ENCODE measurements at places on chromosomes 11 and 22.

GRCh38 chr11:20067665-20068064 is 92.6 kb downstream of the DBX1 start:
- no peak for DNase-seq

- DNase-seq = no peak
Measured at GRCh38 chr22:49566141-49566541, 261.5 kb downstream of the BRD1 start.

DNA sequence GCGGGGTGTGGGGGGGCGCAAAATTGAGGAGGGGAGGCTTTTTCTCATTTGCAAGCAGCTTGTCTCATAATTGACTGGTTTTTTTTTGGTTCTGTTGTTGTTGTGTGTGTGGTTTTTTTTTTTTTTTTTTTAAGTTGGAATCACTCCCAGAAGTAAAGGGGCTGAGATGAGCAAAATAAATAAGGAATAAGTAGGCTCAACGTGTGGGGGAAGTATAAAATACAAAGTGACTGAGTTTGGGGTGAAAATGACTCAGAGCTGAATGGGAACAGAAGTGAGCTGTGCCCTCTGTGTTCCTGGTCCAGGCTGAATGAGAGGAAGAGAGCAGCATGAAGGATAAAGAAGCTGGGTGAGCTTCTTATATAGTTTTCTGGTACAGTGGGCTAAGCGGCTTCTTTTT is 90.0 kb downstream of the GRIK4 start:
- no peak for DNase-seq

DNA sequence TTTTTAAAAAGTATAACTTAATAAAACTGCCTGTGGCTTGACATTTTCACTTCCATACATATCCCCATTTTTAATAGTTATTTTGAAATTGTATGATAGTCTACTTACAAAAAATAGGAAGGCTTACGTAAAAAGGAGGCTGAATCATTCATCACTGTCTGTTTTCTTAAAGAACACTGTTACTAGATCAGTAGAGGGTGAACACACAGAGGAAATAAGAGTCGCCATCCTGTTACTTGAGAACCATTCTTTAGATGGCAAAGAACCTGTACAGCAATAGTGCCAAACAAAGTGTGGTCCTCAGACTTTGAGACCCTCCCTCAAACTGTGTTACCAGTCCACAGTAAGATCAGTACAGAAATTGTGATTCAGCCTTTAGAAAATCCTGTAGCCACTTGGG is 180.7 kb downstream of the PGR start:
- no peak for DNase-seq

DNA sequence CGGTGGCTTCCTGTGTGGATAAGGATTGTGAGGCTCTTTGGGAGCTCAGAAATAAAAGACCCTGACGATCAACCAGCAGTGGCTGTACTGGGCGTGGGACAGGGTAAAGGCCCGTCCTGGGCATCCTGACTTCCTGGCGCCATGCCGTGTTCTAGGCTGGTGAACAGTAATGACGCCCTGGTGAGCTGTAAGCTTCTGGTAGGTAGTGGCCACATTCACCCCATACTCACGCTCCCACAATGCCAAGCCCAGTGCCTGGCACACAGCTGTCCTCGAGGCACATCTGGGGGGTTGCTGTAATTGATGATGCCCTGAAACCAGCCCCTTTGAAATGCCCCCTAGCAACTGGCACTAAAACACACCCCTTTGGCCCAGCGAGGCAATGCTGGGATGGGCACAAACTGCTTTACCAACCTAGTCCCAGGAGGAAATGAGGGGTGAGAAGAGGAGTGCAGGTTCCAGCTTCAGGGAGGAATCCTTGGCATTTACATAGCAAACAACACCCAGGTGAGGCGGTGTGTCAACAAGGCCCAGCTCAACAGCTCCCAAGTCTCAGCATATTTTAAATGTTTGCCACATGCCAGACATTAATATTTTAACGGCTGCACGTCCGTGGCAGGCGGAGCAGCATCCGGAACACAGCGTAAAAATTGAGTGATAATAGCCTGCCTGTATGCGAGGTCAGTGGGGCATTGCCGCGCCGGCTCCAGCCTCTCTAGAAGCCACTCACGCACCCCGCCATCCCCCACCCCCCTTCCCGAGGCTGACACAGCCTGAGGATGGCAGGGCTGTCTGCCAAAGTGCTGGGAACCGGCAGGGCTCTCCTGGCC is 79.3 kb downstream of the DSCAML1 start:
- no peak for DNase-seq

DNA sequence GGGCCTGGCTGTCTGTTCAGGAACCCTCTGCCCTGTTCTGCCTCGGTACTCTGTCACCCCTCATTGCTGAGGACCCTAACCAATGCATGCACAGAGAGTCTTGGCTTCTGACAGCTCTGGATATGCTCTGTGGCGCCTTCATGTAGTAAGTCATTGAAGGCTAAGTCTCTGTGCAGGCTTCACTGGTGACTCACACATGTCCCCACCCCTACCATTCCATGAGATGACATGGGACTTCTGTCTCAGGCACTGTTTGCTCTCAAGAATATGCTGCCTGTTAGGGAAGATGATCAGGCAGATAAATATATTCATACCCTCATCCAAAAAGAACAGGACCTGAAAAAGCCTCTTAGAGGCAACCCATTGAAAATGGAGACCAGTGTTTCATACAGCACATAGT is 43.6 kb upstream of the HORMAD2 start:
- DNase-seq = no peak

DNA sequence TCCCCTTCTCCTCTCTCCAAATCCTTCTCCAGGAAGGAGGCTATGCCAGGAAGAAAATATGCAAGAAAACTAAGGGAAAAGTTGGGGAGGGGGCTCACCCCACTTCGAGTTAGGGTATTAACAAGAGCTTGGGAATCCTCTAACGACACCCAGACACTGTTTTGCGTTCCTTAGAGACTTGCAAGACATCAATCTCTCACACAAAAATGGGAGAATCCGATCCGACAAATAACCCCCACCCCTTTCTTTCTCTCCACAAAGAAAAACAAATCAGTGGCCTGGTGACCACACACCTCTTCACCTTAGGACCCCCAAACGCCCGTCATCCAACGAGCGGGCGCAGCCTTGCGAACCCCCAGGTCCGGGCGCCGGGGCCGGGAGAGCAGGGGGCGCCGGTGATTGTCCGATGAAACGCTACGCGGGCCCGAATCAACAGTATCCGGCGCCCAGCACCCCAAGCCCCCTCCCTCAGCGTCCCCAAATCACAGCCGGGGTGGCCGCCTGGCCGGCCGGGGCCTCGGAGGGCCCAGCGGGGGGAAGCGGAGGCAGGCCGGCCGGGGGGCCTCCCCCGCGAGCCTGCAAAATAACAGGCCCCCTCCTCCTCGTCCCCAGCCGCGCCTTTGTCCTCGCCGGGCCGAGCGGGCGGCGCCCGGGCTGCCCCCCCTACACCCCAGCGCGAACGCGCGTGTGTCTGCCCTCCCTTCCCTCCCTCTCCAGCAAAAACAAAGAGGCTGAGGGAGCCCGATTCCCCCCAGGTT is 690 bp downstream of the CSNK1E start:
- peak; percentile 85 for DNase-seq

DNA sequence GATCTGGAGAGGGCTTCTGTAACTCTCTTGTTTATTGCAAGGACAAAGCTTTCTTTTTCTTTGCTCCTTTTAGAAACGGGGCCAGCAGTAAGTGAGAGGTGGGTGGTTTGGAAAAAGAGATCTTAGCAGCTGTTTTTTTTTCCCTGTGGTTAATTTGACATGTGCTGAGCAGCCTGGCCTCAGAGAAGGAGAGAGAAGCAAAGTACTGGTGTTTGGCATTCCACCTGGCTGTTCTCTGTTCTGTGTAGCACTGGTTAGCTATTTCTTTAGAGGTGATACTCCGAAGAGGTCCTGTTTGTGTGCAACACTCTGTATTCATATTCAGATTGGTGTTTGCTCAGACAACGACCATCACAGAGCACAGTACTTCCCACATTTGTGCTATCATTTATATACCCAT is 80.8 kb upstream of the SORL1-AS1 start:
- DNase-seq = no peak

DNA sequence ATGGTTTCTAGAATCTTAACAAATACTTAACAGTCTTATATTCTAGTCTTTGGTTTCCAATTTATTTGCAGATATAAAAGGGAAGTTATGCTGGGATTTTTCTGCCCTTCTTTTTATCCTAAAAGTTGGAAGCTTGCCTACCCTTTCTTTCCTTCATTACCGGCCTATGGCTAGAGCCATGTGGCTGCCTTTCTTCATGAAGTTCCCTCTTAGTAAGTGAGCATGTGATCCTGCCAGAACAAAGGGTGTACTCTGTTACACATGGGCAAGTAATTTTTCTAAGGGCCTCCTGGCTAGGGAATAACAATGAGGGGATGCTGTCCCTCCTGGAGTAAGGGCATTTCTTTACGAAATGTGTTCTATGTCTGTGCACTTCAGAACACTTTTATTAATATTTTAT is 252.1 kb upstream of the PITPNB start:
- DNase-seq = no peak

DNA sequence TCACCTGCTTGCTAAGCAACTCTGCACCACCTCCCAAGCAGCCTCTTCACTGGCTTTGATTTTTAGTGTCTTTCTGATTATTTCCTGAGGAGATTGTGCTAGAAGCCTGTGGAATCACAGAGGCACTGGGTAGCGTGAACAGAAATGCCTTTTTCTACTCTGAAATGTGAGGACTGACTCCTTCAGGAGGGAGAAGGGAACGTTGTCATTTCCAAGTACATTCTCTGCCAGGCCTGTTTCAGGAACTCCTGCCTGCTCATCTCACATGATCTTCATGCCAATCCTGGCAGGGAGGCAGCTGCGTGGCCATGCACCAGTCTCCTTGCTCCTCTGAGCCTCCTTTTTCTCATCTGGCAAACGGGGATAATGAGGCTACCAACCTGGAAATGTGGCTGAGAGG is 49.8 kb upstream of the PRDM11 start:
- DNase-seq = peak; percentile 9

DNA sequence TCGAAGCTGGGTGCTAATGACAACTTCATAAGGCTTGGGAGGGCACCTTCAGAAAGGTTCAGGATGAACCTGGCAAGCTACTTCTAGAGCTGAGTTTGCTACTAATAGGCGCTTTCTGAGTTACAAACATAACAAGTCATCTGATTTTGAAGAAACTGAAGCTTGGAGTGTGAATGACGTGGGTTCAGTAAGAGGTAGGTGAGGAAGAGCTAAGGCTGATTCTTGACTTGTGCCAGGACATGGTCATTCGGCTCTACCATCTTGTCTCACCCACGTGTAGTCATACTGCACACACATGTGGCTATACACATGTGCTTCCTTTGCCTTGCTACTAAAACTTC is 56.4 kb downstream of the SWAP70 start:
- DNase-seq = no peak

GRCh38 chr11:121105481-121106195 is 4.6 kb downstream of the TECTA start:
- no peak for DNase-seq

DNA sequence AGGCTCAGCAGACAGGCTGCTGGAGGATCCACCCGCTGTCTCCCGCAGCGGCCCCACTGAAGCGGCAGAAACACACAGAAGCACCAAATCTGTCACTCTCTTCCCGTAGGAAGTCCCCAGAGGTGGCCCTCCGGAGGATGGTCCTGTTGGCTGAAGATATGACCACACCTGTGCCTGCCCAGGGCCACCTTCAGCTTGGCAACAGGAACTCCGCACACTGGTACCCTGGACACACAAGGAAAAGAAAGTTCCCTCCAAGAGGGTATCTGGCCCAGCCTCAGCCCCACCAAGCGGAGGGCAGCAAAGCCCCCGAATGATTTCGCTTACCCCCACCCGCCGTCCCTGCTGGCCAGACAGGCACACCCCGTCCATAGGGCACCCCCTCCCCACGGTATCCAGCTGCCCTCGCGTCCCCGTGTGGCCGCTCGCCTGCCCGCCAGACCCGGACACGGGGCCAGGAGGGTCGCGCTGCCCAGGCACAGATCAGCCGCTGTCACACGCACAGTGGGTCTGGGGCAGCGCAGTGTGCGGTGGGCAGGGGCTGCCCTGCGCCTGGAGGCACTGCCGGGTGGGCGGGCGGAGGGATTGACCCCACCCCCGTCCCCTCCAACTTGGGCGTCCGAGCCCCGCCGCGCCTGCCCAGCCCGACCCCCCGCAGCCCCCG is 7.0 kb downstream of the RASSF7 start:
- no peak for DNase-seq

DNA sequence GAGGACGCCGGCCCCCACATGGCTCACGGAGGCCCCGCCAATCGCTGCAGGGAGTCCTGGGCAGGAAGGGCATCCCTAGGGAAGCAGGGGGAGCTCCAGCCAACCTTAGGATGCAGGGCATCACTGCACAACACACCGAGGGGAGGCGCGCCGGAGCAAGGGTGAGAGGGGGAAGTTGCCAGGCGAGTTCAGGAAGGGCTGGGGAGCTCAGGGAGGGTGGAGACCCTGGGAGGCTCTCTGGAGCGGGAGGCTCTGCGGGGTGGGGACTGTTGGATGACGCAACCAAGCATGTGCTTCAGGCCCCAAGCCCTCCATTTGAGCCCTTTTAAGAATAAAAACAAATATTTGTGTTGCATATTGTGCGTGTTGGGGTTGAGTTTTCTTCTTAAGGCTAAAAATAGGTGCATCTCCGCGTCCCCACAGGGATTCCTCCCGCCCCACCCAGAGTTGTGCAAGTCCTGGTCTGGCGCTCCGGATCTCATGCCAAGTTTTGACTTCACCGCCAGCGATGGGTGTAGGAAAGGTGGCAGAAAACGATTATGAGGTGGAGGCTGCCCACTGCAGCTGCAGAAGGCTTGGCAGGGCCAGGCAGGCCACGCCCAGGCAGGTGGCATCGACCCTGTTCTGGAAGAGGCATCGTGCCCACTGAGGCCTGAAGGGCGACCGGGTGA is 65.2 kb downstream of the WNT7B start:
- no peak for DNase-seq

GRCh38 chr11:25961539-25961938 is 370.4 kb upstream of the ANO3 start:
- DNase-seq = no peak

DNA sequence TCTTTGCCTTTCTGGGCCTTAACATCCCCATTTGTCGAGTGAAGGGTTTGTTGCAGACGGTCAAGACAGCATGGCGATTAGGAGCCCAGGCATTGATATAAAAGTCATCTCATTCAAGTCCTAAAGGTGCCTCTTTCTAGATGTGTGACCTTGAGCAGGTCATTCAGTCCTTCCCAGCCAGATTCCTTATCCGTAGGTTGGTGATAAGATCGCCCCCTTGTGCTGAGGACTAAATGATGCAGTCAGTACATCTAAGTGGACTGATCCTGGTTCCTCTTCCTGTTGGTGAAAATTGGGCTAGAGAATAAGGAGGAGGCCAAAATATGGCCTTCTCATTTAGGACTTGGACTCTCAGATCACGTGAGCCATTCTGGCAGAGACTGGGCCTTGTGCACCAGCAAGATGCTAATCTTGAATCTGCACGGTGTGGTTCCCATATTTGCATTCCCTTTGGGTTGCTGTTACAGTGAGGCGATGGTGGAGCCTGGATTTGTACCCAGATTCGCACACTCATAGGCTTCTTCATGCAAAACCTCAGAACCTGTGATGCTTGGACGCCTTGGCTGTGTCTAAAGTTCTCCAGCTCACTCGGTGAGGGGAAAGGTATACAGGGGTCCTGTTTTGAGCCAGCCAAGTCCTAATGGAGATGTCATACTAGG is 156.8 kb downstream of the MYO18B start:
- no peak for DNase-seq

Measured in D341Med (cell line).